ENCODE measurements at places on chromosomes 7 and 10.

DNA sequence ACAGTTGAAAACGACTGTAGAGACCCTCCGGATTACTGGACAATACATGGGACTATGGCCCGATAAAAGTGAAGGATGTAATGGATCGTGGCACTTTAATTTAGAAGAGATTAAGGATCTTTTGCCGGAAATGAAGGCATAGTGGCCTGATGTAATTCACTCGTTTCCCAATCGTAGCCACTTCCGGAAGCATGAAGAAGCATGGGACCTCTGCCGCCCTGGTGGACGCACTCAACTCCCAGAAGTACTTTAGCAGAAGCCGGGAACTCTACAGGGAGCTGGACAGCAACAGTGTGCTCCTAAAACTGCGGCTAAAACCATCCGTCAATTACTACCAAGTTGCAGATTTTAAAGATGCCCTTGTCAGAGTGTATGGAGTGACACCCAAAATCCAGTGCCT is 59.6 kb upstream of the NUPR2 start:
- DNase-seq = no peak

DNA sequence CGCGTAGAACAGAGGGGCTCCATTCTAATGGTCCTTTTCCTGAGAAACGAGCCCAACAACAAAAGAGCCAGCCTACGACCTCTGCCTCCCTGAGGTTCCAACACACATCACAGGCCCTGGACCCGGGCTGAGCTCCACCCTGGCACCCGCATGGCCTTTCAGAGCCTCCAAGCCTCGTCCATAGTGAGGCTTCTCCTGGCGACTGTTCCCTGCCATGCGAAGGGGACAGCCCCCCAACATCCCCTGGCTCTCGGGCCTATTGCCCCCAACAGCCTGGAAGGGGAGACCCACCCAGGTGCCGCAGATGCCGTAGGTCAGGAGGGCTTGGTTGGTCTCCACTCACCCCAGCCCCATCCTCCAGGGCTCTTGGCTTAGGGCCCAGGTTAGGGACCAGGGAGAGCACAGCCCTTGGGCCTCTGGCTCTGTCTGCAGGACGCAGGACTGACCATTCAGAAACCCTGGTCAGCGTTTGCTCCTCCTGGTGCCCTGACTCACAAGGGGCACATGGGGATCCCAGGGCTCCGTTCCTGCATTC is 91.5 kb downstream of the TCERG1L start:
- DNase-seq = no peak

DNA sequence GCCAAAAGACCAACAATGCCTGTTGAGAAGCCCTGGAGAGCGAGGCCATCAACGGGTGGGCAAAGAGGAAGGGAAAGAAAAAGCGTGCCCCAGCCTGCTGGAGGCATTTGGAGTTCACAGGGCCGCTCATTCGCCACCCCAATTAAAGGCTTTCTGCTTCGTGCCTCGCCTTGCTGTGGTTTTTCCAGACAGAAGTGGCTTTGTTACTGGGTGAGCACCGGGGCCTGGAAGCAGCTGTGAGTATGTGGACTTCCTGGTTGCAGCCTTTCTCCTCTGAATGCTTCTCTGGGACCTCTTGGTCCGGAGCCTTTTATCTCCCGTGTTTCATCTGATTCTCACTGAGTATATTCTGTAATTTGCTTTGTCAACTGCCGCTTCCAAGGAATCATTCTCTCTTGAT is 118.1 kb upstream of the EGR2 start:
- no peak for DNase-seq

GRCh38 chr10:125153703-125154490 is 6.5 kb downstream of the CTBP2 start:
- DNase-seq = no peak

GRCh38 chr7:22676385-22676784 is 50.6 kb upstream of the IL6 start:
- DNase-seq = no peak

GRCh38 chr7:10300577-10300976 is 673.1 kb upstream of the PHF14 start:
- no peak for DNase-seq

DNA sequence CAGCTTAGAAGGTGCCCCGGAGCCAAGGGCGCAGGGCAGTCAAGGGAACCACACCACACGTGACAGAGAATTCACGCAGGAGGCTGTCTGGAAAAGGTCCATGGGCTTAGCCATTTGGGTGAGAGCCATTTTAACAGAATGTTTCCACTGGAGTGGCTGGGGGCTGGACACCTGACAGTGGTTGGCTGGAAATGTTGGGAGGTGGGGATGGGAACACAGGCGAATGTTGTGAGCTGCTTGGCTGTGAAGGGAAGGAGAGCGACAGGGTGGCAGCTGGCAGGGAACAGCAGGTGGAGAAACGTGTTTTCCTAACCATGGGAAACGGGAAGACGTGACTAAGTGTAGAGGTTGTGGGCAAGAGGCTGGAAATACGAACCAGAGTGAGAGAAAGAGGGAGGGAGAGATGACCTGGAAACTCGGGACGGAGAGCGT is 100.5 kb upstream of the ZNF32 start:
- no peak for DNase-seq

DNA sequence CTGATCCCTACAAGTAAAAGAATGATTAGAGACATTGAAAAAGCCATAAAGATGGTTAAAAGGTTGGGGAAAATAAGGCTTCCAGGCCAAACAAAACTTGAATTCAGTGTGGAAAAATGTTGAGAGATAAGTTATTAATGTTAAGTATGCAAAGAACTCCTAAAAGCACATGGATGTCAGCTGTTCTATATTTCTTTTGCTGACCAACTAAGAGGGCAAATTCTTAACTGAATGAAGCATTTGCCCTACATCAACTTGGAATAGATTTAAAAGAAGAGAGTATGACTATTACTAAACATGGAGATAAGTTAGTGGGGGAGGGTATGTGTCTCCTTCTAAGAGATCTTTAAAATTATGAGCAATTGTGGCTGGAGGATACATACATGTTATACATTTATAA is 124.8 kb downstream of the KIAA1217 start:
- DNase-seq = no peak

DNA sequence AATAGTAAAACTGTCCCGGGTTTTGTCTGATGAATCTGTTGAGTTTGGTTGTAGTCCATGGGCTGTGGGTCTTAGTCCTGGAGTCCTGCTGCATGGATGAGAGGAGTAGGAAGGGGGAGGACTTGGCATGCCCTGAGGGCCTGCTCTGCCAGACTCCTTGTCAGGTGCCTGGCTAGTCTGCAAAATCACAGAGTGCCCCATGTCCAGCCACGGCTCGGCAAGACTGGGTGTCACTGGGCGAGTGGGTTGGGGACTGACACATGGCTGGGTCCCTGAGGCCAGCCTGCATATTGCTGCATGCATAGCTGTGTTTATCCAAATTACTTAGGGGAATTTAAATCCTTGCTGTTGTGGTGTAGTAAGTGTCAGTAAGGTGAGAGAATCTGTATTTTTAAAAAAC is 9.7 kb downstream of the MINDY4 start:
- no peak for DNase-seq

- DNase-seq = no peak
Observed at GRCh38 chr7:159113056-159113455, 31.6 kb downstream of the VIPR2 start.

GRCh38 chr7:26593393-26593792 is 271.0 kb downstream of the SKAP2 start:
- DNase-seq = no peak

DNA sequence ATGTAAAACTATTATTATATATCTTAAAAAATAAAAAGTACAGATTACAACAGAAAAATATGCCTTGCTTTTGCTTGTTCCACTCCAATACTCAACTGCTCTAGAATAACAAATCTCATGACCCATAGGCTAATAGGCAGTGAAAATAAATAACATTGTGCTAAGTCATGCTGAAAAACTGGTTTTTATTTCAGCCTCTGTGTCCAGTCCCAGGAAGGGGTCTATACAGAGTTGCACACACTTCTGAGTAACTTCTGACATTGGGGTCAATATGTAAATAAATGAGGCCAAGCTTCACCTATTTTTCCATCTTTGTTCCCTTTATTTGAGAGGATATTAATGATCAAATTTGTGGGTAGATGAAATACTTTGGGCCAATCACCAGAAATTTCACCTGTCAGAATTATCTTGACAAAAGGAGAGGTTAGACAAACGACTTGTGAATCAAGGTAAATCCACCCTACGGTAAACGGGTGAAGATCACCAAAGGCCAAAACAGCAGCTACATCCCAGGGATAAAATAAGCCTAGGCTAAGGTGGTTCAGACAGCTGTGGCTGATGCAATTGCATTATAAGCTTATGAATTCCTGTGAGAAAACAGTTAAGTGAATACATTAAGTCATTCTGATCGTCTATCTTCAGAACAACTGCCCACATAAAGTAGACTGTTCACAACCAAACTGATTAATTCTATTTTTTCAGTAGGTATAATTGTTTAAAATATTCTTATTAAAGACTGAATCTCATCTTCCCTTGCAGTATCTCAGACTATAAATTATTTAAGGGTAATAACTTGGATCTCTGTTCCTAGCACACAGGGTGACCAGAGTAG is 87.5 kb downstream of the UBE2H start:
- no peak for DNase-seq

DNA sequence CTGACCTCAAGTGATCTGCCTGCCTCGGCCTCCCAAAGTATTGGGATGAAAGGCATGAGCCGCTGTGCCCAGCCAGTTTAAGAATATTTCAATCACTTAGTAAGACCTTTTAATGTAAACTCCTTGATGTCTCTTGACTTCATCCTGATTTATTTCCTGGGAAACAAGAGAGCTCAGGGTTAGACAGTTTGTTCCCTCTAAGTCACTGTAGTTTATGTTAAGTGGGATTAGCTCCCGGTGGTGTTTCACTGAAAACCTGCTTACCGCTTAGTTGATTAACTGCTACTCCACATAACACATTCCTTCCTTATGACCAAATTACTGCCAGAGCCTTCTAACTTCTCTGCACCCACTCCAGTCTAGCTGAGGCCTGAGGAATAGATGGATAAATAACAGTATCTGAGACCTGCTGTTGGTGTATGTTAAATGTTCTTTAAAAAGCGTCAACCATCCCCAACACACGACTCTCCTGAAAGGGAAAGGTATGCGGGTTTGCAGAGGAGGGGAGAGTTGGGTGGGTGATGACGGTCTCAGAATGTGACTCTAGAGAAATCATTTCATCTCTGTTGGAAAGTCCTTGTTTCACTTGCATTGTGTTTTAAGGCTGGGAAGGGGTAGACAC is 48.7 kb downstream of the CREB3L2 start:
- no peak for DNase-seq

- no peak for DNase-seq
Observed at GRCh38 chr10:89652806-89653370, 7.8 kb upstream of the PANK1 start.

DNA sequence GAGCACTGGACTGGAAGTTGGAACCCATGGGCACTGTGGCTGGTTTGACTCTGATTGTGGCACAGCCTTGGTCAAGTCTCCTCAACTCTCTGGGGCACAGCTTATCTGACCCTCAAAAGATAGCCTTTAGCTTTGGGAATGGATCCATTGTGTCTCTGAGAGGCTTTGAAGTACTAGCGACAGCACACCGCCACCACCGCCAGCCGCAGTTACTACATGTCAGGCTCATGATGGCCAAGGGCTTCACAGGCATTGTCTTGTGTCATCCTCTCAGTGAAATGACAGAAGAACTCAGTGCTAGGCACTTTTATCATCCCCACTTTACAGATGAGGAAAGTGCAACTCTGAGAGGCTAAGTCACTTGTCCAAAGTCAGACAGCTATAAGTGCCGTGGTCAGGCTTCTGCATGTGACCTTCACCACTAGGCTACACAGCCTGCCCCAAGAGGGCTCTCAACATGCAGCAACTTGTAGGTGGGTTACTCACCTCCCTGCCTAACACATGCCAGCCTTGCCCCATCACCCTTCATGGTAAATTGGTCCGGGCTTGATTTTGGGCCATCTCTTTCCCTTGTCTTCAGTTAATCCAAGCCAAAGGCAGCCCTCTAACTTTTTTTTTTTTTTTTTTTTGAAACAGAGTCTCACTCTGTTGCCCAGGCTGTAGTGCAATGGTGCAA is 44.1 kb downstream of the C10orf105 start:
- DNase-seq = no peak

- no peak for DNase-seq
Observed at GRCh38 chr7:24477398-24478136, 95.7 kb upstream of the PALS2 start.
